ENCODE measurements at places on chromosomes 3 and 15.

DNA sequence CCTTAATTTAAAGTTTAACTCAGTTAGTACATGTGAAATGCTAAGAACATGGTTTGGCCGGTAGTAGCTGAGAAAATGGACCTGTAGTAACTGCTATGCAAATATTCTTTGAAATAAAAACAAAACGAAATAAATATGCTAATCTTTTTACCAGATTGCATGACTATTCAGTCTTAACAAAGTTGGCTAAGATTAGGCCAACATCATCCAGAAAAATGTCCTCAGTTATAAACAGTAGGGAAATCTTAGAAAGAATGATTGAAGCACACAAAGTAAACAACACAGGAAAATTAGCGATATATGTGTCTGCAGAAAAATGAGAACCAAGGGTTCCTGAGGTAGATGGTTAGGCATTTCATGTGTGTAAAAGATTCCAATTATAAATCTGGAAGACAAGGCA, 832.1 kb downstream of the TUSC7 start:
- no peak for DNase-seq

- DNase-seq: no peak
These were observed 108.1 kb downstream of the RSRC1 start for GRCh38 chr3:158217992-158218391.

DNA sequence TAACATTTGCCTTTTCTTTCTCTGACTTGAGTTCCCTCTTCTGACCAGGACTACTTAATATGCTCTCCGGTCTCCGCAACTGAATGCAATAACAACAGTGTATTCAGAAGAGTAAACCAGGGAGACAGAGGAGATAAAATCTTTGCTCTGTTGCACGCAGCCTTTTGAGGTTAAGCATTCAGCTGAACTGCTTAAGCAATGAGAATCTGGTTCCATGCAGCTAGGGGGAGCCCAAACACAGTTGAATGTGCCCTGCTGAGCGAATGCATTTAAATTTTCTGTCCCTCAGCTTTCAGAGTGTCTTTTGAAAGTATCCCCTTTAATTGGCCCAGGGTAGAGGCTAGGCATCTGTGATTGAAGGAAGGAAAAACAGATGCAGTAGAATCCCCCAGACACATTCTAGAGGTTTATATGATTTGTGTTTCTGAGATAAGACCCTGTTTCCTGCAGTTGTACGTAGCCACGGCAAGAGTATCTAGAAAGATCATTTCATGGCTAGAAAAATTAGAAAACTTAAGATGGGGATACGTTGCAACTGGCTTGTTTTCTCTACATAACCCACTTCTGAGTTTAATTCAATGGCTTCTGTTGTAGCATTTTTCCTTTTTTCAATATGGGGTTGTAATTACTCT, 309.6 kb downstream of the TUSC7 start:
- peak; percentile 44 for DNase-seq

DNA sequence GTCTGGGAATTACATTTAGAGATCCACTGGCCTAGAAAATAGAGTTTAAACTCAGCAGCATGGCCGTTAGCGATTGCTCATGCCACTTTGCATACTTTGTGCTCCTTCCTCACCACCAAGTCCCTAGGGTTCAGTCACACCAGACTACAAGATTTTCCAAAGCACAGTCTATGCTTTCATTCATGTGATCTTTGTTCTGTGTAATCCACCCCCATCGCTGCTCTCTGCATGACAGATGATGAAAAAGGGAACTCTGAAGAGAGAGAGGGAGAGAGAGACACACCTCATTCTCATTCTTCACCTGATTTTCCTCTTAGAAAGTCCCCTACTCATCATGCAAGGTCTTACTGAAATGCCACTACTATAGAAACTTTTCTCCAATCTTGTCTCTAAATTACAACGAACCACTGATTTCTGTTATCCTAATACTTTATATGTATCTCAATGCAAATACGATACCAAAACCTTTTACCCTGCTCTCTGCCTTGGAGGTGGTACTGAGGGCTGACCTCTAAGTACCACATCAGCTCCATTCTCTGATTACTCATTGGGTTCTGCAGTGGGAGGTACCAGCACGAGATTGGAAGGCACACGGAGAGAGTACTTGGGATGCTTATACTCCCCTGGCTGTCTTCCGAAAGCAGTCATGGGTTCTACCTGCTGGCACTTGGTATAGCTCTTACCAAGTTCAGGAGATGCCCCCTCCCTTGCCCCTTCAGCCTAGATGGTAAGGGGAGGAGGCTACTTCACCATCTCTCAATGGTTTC, 1.1 kb upstream of the PARP15 start:
- peak; percentile 62 for DNase-seq

GRCh38 chr3:4464576-4464975, 2.5 kb downstream of the SUMF1 start:
- no peak for DNase-seq

GRCh38 chr3:121592856-121593702, at the start of gene FBXO40:
Gene FBXO40 (plus strand): TSS chr3:121593379. CDS start chr3:121620576, 27,197 bp downstream.
- DNase-seq: no peak

- DNase-seq: peak; percentile 47
These were observed 10.5 kb upstream of the SLITRK3 start for GRCh38 chr3:165206454-165207266.

DNA sequence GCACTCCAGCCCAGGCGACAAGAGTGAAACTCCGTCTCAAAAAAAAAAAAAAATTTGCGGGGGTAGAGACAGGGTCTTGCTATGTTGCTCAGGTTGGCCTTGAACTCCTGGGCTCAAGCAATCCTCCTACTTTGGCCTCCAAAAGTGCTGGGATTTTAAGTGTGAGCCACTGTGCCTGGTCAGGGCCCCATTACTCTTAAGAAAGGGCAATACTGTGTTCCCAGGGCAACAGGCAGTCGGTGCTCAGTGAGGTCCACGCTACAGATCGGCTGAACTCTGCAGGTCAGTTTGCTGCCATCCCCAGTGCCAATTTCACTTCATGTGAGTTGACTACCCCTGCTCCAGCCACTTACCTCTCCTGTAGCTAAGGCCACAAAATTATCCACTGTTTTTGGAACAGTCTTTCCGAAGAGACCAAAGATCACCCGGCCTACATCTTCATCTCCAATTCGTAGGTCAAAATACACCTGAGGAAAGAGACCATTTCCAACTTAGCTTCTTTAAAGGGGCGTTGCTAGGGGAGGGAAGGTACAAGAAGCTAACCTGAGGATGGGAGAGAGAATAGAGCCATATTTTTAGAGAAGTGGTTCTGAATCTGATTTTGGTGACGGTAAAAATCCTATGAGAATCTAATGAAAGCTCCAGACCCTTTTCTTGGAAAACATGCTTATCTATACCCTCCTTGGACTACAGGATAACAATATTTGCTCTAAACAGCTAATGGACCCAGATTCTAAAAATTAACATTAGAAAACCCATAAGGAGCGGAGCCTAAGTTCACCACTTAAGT, 939 bp downstream of the PPIB start:
- DNase-seq: no peak

All from activated CD4-positive, alpha-beta T cell treated with anti-CD3 and anti-CD28 coated beads, Interleukin-2, amount 50 U/mL, for 16 hours (primary cell).